ENCODE measurements at places on chromosomes 6 and 20.
A peak's percentile ranks its signal among the peaks of the same experiment; 100 is the strongest.

DNA sequence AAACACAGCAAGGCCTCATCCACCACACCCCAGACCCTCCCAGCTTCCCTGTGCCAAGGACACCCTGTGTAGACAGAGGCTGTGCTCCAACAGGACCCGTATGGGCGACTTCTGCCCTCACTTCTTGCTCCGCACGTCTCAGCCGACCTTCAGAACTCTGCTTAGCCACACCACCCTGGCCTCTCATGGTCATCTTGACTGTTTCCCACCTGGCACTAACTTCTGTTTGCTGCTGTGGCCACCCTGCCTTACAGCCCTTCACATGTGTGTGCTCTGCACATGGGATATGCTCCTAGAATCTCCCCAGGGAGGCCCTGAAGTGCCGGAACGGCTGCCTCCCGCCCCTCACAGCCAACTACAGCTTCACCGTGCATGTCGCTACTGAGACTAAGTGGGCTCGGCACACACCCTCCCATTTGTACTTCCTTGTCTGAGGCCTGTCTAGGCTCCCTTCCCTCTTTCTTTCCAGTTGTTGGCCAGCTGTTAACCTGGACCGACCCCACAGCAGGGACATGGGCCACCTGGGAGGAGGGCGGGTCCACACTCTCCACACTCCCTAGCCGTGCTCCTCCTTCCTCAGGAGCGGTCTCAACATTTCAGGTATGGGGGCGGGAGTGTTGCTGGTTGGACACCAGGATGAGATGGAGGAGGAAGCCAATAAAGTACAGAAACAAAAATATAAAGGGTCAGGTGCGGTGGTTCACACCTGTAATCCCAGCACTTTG lies 69.6 kb downstream of the PYGB start:
- no peak for DNase-seq

- DNase-seq = no peak
These were observed 10.4 kb upstream of the THBS2 start for GRCh38 chr6:169263836-169264608.

DNA sequence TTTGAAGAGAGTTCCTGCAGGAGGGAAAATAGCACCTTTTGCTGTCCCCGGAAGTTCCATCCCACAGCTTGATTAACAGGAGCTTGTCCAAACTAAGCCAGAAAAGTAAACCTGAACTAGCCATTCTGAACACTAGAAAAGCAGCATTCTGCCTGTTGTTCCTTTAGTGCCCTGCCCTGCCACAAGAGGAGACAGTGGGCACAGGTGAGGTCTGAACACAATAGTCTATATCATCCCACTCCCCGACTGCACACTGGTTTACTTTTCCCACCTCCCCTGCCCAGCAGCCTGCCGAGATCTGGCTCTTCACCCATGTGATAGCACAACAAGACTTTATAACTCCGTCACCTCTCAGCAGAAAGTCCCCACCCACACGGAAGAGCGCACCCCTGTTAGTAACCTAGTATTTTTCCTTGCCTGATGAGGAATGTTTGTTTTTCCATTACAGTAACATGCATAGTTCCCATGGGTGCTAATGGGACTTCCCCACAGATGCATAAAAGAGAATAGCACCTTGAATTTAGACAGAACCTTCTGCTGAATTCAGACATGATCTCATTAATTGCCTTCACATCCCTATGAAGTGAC lies 59.7 kb downstream of the TFAP2A start:
- no peak for DNase-seq

GRCh38 chr20:44069203-44070011 lies 117.6 kb downstream of the JPH2 start:
- DNase-seq = no peak

DNA sequence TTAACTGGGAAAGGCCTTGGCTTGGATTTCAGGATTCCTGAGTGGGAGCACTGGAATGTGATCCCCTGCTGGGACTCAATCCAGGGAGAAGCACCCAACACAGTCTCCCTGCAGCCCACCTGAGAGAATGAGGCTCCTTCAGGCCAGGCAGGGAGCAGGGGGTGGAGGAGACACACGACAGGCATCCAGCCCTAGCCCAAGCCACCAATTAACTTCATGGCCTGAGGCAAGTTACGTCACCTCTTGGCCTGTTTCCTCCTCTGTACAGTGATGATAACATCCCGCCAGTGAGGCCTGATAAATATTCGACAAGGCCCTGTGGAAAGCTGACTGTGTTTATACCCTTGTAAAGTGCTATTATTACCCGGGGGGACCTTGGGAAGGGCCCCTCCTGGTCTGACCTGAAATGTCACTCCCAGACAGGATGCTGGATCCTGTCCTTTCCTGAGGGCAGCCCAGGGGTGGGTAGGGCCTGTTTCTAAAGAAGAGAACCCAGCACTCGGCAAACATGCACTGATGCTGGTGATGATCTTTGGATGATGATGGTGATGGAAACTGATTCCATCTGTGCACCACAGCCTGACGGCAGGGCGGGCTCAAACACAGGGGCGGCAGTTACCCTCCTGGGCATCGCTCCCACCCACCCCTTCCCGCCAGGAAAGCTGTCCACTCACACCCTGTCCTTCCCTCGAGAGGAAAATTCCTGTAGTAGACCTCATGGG lies 12.4 kb downstream of the FRS3 start:
- no peak for DNase-seq

DNA sequence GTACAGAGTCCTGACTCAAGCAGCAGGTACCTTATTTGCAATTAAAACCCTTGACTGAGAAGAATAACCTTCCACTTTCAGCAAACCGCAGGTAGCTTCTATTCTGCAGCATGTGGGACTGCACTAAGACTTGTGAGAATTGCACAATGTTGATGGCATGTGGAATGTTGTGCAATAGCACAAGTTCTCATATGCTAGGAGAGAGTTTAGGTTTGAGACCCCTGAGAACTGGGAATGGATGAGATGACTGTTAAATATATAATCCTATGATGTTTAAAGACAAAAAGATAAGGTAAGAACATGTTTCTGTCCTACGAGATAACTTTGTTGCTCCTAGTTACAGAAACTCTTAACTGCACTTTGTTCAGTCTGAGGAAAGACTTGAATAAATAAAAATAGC lies 194.6 kb downstream of the OTOR start:
- no peak for DNase-seq

DNA sequence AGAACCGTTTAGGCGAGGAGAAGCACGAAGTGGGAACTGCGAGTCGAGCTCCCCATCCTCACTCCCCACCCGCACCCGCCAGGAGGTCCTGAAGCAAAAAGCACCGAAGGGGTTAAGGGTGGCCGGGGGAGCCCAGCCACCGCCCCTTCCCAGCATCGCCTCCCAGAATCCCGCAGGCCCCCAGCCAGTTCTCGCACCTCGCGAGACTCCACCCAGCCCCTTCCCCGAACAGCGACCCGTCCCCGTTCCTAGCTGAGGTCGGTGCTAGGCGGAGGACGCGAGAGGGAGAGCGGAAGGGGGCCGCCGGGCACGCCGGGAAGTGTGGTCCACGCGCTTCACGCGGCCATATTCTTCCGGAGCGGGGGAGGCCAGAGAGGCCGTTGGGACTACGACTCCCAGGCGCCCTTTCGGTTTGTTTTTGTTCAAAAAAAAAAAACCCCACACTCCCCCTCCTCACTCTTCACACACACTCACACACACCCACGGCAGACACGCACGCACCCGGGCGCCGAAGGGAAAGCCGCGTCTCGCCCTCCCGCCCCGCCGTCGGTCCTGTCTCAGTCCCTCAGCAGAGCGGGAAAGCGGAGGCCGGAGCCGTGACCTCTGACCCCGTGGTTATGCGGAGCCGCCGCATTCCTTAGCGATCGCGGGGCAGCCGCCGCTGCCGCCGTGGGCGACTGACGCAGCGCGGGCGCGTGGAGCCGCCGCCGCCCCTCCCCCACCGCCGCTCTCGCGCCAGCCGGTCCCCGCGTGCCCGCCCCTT lies at the start of gene ASXL1:
Gene ASXL1 (plus strand): TSS at position 463 of the 763 bp plus-strand sequence. CDS start 445 bp downstream, outside the sequence.
- DNase-seq = peak; percentile 100

DNA sequence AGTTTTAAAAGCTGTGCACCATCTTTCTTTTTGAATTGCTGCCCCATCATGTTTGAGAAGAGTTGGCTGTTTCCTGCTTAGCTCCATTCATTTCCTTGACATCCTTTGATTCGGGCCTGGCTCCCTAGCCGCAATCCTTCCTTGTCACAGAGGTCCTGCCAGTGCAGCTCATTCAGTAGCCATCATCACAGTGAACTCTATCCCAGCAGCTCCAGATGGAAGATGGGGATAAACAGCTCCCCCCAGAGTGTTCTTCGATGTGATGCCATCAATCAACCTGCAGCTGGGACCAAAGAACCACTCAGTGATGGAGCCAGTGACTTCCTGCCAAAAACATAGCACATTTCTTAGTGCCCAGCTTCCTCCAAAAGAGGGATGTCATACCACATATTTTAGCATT lies 158.8 kb downstream of the FRK start:
- DNase-seq = no peak

GRCh38 chr6:169787797-169788196 lies 36.4 kb downstream of the ERMARD start:
- no peak for DNase-seq

Data from right hindlimb (tissue), 1 donor.